ENCODE measurements at places on chromosomes 13 and 19.

GRCh38 chr19:46976845-46977320 is 42.8 kb upstream of the NPAS1 start:
- no peak for DNase-seq

GRCh38 chr19:49497047-49497788 is 984 bp downstream of the RPS11 start:
- peak; percentile 41 for DNase-seq

GRCh38 chr13:57326532-57326931 is 159.5 kb downstream of the PRR20E start:
- no peak for DNase-seq

- DNase-seq: no peak
Observed at GRCh38 chr19:16374436-16374835, 49.8 kb downstream of the KLF2 start.

- no peak for DNase-seq
Observed at GRCh38 chr19:47726467-47726866, 13.2 kb downstream of the EHD2 start.

DNA sequence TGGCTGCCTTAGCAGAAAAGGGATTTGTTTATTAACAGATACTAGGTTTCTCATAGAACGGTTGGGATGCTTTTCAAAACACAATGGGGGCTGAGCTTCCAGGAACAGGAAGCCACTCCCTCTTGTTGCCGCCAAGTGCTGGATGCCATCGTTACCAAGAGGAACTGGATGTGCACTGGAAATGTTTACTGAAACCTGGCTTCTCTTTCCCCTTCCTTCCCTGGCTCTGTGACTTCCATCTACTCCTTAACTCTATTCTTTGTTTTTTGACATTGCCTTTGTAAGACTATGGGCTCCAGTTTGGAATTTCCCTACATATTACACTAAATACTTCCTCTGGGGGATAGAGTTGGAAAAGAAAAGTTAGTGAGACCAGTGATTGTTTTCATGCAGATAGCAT is 11.7 kb upstream of the KL start:
- DNase-seq: no peak

- DNase-seq: no peak
Observed at GRCh38 chr13:102643656-102644055, 46.9 kb downstream of the TPP2 start.

DNA sequence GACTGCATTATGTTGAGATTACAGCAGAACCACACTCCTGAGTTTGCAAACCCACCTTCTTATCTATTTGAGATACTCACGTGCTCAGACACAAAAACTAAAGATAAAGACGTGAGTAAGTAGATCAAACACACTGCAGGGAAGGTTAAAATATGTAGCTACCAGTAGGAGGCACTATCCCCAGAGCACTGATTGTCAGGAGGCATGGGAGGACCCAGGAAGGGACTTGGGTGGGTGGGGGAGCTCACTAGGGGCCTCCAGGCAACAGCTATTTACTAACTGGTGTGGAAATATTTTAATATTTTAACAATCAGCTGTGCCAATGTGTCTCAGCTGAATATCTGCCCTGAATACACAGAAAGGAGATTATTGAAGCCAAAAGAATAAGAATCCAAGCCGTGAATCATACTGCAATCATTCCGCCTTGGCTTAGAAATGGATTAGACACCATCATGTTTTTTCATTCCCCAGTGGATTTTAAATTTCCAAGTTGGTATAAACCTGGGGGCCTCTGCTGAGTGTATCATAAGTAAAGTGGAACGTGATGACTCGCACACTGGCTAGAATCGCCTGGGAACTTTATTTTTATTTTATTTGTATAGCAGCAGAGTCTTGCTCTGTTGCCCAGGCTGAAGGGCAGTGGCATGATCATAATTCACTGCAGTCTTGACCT is 73.2 kb upstream of the CACNA1A start:
- no peak for DNase-seq

- DNase-seq: no peak
Observed at GRCh38 chr13:66794340-66795031, 435.6 kb downstream of the PCDH9 start.

GRCh38 chr13:45850027-45850613 is 1.4 kb downstream of the SIAH3 start:
- DNase-seq: no peak

- no peak for DNase-seq
Observed at GRCh38 chr13:25478186-25478585, 106.4 kb downstream of the ATP8A2 start.

DNA sequence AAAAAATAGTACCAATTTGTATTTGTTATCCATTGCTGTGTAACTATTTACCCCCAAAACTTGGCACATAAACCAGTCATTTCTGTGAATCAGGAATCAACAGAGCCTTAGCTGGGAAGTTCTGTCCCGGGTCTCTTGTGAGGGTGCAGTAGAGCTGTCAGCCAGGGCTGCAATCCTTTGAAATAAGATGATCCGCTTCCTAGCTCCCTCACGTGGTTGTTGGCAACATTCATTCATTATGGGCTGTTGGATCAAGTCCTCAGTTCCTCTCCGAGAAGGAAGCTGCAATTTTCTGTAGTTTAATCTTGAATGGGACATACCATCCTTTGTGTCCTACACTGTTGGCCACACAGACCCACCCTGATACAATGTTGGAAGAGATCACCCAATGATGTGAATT is 277.2 kb downstream of the SUCLA2 start:
- DNase-seq: no peak

GRCh38 chr13:77846173-77846572 is 72.5 kb downstream of the EDNRB start:
- DNase-seq: no peak

DNA sequence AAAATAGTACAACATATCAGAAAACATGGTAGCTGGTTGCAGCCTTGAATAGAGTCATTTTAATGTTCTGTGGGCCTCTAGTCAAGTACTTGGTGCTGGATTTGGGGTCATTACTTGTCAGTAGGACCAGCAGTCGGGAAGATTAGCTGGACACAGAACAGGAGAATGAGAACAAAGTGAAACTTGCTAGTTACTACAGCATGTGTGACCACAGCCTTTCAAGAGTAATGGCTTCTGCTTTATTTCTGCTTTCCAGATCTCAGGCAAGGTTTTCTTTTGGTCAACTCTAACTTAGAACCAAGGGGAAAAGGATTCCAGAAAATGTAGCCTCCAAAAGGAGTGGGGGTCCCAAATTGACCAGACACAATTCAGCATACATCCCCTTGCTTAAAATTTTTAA is 17.1 kb upstream of the VWA8 start:
- no peak for DNase-seq

DNA sequence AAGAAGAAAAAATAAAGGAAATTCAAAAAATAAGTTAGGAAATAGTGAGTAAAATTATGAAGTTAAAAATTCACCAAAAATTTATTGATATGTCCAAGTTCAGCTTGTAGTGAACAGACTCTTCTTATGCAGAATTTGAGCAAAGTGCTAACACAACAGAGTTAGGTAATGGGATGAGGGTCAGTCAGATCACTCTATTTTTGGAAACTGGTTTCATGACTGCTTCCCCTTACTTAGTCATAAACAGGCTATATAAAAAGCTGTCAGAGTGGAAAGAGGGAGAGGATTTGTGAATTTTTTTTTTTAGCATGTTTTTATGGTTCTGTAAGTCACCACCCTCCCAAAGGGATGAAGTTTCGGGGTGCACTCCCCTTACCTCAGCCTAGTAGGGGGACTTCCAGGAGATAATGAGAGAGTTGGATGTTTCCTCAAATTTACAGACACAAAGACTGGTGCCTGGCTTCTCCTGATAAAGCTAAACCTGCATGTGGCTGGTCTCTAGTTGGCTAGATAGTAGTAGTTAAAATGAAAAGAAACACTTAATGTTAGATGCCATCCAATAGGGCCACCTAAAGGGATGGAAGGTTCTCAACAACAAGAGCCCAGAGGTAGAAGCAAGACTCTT is 4.5 kb downstream of the CPB2 start:
- DNase-seq: no peak

DNA sequence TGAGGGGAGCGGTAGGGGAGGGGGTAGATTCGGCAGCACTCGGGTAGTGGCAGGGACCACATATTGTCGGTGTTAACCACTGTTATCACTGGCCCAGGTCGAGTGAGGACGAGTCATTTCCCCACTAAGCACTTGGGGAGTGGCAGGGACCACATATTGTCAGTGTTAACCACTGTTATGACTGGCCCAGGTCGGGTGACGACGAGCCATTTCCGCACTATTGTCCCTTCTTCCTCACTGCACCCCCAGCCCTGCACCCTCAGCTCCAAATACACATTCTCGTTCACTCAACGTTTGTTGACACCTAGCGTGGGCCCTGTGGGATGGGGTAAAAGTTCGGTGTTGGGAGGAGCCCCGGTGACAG is 467 bp upstream of the CLN5 start:
- peak; percentile 32 for DNase-seq

DNA sequence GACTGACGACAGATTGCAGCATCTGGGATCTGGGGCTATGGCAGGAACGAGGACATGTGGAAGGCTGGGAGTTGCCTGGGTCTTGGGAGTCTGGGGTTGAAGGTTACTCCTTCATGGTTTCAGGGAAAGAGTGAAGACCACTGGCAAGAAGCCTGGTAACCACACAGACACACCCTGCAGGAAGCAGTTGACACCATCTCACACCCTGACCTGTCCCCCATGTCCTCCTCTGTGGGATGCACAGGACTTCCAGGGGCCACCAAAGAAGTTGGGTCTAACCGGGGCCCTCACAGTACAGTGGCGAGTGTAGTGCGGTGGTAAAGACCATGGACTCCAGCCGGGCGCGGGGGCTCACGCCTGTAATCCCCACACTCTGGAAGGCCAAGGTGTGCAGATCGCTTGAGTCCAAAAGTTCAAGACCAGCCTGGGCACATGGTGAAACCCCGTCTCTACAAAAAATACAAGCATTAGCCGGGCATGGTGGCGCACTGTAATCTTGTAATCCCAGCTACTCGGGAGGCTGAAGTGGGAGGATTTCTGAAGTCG is 10.6 kb upstream of the FFAR2 start:
- DNase-seq: no peak

- DNase-seq: no peak
Observed at GRCh38 chr19:1063909-1064660, 2.9 kb upstream of the ARHGAP45 start.

GRCh38 chr19:262125-262524 is 29.1 kb downstream of the PLPP2 start:
- DNase-seq: no peak

DNA sequence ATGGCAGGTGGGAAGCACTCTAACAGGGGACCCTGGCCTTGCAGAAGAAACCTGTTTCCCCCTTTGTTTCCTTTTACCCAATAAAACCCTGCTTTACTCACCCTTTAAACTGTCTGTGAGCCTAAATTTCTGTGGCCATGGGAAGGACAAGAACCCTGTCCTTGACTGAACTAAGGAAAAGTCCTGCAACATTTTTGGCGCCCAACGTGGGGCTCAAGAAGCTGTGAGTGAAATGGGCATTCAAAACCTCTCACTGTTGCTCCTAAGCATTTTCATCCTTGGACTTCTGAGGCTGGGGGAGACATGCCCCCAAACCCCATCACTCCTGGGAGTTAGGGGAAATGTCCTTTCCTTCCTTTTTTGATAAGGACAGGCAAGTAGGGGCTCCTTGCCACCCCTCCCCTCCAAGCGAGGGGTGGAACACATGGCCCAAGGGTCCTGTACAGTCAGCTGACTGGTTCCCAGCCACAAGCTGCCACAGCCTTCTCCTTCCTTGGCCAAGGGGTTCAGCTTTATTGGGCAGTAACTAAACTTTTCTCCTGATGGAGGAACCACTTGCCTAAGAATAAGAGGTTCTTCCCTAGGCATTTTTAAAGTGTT is 381.6 kb downstream of the KLF5 start:
- no peak for DNase-seq

DNA sequence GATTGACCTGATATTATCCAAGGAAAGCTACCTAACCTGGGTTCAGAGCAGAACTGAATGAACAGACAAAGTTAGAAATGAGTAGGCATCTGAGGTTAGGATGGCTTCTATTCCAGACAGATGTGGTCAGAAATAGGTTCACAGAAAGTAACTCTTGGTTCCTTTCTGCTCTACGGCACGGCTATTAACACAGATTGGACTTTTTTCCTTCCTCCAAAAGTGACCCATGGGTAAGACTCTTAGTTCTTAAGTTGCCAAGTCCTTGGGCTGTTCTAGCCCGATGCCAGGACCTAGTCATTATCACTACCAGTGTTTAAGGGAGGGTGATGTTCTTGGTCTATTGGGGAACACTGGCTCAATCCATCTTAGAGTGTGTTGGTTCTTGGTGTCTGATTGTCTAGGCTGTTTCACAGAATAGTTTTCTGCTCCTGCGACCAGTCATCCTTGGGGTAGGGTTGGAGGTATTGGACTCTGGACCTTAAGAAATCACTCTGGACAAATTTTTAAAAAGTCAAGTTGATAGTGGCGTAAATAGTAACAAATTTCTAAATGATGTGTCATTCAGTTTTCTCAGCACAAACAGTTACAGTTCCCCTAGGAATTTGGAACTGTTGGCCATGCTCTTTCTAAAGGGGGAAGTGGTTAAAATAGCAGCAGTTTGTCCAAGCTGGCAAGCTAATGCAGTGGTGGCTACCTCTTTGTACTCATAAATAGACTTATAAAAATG is 60.1 kb upstream of the MYCBP2 start:
- no peak for DNase-seq

DNA sequence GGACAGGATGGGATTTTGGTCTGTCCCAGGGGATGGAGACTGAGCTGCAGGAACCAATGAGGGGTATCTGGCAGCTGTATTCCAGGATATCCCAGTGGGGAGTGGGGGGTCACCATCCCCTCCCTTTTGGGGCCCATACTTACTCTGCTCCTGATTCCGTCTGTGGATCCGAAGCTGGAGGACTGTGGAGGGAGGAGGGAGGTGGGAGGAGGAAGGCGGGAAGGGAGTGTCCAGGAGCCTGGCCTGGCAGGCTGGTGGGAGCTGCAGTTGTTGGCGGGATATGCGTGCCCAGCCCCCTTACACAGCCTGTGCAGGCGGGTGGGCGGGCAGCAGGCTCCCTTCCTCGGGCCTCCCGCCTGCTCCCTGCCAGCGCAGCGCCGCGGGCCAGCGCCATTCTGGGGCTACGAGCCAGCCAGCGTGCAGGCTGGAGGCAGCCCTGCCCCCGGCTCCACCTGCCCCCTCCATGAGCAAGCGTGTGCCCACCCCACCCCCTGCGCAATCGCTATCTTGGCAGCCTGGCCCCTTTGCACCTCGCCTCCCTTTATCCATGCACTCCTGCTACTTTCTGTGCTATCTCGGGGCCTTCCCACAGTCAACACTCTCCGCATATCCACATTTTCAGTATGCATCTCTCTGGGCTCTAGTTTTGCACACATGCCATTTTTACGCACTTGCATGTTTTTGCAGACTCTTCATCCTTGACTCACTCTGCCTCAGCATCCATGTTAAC is 2.8 kb downstream of the MAMSTR start:
- DNase-seq: no peak
